Effector memory CD4-positive, alpha-beta T cell (primary cell): ENCODE measurements at places on chromosomes 1 and 21.

DNA sequence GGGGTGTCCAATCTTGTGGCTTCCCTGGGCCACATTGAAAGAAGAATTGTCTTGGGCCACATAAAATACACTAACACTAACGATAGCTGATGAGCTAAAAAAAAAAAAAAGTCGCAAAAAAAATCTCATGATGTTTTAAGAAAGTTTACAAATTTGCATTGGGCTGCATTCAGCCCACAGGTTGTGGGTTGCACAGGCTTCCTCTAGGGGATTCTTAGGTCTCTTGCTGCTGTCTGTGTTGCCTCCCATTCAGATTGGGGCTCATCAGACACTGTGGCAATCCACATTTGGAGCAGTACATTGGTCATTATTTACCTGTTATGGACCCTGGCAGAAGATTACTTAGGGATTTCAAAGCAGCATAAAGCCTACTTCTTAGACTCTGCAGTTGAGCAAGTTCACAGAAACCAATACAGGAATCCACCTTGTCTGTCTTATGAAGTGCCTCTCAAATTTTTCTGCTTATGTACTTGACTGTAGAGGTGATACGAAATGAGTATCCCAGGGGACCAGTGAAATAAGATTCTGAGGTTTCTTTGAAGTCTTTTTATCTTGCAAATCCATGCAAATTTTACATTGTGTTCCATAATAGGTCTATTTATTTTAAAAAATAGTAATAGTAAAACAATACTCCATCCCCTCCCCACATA lies 205.5 kb downstream of the RPS6KC1 start:
- DNase-seq, result no peak

GRCh38 chr1:8416881-8417280 lies 99.0 kb downstream of the SLC45A1 start:
- DNase-seq, result no peak

GRCh38 chr21:15121655-15122120 lies 56.9 kb upstream of the NRIP1 start:
- DNase-seq, result no peak

- no peak for DNase-seq
Measured at GRCh38 chr1:154807048-154807591, 63.0 kb downstream of the KCNN3 start.

DNA sequence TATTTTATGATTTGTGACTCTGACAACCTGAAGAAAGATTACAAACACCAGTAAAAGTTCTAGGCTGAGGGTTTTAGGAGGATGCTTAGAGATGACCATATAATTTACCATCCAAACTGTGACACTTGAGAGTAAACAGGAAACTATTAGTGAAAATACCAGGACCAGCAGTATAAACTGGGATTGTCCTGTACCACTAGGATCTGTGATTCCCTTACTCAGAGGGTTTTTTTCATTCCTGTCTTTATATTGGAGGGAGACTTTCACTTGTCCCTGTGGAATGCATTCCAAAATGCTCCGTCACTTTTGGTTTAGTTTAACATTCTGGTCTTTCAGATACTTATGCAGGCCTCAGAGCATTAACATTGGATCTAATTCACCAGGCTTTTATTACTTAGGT lies 482.9 kb downstream of the PTBP2 start:
- DNase-seq, result no peak

DNA sequence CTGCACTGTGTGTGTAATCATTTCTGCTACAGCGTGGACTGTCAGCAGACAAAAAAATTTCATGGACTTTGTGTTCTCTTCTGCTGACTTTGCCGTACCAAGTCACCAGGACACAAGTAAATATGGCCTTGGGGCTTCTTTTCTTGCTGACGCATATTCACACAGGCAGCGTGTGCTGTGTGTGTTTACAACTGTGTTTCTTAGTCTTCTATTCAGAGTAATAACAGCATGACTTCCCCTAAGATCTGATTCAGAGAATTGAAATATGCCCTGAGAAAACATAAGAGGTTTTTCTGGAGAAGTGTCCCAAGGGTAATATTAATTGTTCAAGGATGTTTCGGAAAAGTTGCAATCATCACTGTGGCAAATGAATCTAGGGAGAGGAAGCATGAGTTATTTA lies 47.1 kb upstream of the DYNLT5 start:
- DNase-seq, result no peak
